ENCODE measurements at places on chromosomes 1 and 21.

GRCh38 chr1:64685217-64685616, 59.7 kb upstream of the RAVER2 start:
- no peak for DNase-seq

GRCh38 chr1:184956999-184957700, 17.2 kb downstream of the NIBAN1 start:
- no peak for DNase-seq

DNA sequence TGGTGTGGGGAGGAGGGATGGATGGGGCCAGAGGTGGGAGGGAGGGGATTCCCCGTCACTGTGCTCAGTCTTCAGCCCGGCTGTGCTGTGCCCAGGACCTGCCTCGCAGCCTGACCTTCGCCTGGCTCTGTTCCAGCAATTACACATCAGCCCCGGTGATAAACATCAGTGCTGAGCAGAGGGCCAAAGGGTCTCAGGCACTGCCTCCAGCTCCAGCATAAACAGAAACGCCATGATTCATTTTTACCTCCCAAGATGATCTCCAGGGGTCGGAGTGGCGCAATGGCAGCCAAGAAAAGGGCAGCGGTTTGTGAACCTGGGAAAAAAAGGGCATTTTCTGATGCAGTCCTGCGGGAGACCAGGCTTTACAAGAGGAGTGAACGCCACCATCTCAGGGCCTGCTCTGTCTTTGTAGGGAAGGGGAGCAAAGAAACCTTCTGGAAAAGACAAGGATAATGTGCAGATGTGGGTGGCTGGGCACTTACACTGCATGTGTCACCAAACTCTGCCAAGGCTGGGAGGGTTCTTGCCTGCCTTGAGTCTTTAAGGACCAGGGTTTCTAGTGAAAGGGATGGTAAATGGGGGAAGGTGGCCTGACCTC, 28.1 kb downstream of the SHISA4 start:
- DNase-seq, result peak; percentile 90

DNA sequence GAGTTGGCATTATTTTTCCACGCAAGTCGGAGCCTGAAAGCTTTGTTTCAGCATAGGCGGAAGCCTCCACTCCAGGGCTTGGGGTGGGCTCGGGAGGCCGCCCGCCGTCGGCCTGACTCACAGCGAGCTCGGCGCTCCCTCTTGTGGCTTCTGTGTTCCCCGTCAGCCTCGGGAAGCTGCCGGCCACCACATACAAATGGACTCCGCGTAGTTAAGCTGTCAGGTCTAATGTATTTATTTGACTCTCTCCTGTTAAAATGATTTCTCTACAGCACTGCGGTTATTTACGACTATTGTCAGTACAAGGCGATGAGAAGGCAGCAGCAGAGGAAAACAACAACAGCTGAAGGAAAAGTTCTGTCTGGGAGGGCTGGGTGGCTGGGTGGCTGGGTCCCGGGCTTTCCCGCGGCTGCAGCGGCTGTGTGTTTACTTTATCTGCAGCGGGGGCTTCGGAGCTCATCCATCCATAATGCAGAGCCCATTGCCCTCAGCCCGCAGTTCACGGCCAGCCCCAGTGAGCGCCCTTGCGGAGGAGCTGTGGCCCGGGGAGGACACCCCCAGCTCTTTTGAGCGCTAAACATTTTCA, 375.7 kb upstream of the CAMK1G start:
- peak; percentile 58 for DNase-seq

DNA sequence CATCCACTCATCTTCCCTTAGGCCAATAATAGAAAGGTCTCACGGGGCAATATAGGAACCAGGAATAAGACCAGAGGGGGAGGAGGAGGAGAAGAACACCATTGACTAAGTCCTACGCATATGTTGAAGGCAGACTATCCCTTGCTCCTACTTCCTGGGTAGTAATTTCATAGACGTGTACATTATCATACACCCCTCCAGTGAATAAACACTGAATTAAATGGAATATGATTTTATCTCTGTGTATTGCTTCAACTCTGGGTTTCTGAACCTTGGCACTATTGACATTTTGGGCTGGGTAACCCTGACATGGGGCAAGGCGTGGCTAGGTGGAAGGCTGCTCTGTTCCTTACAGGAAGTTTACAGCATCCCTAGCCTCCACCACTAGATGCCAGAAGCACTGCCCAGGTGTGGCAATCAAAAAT, 17.3 kb upstream of the FHAD1 start:
- no peak for DNase-seq

DNA sequence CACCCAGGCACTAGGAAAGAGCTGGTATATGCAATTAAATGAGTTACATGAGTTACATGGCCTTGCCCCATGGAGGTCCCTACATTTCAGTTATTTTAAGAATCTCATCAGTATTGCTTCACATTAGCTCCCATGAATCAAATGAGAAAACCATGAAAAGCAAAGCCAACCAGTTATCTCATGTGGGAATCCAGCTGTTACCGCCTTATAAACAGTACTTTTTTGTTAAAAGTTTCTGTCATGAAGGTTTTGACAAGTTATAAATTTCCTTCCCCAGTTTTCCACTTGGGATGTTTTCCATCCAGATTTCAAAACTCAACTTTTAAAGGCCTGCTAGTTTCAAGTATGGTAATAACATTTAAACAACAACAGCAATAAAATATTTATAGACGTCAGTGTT, 544.8 kb downstream of the NUF2 start:
- no peak for DNase-seq

DNA sequence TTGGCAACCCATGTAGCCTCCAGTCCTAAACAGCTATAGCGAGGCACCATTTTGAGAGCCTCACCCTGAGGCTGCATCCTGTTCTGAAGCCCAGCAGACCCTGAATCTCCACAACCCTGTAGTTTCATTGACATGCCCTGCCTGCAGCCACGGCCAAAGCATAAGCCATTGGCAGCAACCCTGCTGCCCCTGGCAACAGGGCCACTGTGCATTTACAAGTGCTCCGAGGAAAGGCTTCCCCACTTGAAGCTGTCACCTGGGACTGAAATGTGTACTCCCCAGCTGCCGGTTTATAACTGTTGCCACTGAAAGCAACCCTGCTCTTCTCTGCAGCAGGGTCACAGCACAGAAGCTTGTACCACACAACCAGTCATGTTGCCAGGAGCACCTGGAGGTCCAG, 124.2 kb upstream of the OLFM3 start:
- DNase-seq, result no peak

DNA sequence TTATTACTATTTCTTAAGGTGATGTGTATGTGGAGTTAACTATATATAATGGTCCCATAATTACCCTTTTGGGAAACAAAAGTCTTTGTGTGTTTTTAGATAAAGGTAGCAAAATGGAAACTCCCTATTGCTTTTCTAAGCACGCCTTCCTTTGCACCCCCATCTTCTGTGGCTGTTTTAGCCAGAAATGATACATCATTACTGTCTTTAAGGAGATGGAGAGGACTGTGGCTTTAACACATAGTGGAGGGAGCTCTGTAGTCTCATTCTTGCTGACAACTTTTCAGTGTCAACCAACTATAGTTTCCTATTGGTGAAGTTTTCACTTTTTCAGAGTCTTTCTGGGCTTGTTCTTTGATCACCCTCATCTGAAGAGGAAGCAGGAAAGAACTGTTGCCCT, 1.0 kb downstream of the APOBEC4 start:
- DNase-seq, result no peak

- DNase-seq, result peak; percentile 42
Observed at GRCh38 chr1:236142253-236143103, at the start of gene GPR137B. GPR137B (plus strand) TSS chr1:236142539; CDS start chr1:236142623, 84 bp downstream.

DNA sequence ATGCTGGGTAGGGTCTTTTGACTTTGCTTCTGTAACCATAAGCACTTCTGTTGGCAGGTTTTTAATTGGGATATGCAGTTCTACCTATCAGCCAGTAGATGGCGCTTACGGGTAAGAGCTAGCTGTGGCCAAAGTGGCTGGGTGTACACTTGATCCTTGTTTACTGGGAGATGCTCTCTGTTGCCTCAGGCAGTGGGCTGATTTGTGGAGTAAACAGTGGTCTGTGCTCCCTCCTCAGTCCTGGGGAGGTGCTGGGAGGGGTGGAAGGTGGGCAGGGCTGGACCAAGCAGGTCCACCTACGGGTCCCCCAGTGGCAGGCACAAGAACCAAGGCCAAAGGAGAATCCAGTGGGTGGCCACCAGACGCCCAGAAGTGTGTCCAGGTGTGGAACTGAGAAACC, 43.4 kb downstream of the RALGPS2 start:
- DNase-seq, result no peak

DNA sequence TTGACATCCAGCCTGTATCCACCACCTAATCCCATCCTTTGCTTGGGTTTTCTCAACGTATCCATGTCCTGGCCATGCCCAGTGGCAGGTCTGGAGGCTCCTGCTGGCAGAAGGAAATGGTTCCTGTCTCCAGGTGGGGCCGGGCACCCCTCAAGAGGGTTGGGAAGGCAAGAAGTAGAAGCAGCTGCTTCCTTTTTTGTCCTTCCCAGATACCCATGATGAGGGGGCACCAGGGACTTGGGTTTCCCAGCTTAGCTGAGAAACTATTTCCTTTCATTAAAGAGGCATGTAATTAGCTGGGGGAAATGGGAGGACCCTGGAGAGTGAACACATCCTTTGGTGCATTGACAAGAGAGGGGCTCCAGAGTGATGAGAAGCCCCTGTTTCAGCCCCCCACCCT, 21.1 kb upstream of the SLC45A3 start:
- no peak for DNase-seq

DNA sequence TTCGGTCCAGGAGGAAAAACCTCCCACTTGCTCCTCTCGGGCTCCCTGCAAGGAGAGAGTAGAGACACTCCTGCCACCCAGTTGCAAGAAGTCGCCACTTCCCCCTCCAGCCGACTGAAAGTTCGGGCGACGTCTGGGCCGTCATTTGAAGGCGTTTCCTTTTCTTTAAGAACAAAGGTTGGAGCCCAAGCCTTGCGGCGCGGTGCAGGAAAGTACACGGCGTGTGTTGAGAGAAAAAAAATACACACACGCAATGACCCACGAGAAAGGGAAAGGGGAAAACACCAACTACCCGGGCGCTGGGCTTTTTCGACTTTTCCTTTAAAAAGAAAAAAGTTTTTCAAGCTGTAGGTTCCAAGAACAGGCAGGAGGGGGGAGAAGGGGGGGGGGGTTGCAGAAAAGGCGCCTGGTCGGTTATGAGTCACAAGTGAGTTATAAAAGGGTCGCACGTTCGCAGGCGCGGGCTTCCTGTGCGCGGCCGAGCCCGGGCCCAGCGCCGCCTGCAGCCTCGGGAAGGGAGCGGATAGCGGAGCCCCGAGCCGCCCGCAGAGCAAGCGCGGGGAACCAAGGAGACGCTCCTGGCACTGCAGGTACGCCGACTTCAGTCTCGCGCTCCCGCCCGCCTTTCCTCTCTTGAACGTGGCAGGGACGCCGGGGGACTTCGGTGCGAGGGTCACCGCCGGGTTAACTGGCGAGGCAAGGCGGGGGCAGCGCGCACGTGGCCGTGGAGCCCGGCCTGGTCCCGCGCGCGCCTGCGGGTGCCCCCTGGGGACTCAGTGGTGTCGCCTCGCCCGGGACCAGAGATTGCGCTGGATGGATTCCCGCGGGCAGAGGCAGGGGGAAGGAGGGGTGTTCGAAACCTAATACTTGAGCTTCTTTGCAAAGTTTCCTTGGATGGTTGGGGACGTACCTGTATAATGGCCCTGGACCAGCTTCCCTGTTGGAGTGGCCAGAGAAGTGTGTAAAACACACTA, 45.3 kb downstream of the MRPL39 start:
- DNase-seq, result peak; percentile 36

DNA sequence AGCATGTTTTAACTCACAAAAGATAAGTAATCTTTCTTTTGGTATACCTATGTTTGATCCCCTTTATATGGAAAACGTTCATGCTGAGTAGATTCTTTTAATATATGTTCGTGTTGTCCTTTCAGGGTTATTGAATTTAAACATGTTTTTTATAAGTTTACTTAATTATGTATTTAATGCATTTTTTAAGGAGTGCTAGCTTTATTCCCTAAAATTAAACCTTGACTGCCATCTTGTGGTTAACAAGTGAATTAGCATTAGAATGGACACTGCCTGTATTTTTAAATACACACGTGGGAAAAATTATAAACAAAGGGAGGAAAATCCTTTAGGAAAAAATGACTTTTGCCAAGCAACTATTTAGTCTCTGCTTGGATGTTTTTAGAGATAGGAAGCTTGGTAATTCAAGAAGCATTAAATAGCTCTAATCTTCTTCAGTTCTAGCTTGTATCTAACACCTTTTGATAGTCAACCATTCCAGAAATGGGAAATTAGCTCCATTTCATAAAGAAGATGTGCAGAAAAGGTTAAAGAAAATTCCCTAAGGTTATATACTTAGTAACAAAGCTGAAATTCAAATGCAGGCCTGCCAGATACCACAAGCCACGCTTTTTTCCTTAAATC, 43.0 kb downstream of the UBE2U start:
- DNase-seq, result no peak

DNA sequence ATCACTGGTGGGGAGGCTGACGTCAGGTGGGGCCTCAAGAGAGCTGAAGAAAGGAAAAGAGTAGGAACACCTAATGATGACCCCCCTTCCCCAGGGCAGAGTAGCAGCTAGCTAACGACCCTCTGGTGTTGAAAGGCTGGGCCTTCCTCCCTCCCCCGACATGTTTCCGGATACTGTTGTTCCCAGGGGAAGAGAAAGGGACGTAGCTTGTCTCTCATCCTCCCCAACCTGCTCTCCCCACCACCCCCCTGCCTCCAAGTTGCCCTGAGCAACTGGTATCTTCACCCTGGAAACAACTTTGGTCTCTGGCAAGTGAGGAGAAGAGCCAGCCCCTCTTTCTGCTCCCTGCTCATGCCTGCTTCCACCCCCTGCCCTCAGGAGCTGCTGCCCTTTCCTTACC, 2.4 kb downstream of the SEMA6C start:
- peak; percentile 46 for DNase-seq

DNA sequence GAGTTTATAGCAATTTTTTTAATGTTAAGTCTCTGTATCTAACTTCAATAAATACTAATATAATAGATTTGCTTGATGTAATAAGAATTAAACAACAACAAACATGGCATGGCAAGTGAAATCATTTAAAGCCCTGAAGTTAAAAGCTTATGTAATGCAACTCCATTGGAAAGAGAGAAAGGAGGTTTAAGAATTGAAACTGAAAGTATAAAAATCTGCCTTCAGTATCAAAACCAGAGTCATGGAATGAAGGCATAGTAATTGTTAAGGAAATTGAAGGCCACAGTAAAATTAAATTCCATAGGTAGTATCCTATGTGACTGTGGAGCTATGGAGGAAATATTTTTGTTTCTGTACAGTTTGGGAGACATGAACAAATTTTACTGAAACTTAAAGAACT, 55.1 kb downstream of the PRDX6 start:
- DNase-seq, result no peak

- DNase-seq, result no peak
Observed at GRCh38 chr1:70754701-70755100, 292.9 kb downstream of the PTGER3 start.

DNA sequence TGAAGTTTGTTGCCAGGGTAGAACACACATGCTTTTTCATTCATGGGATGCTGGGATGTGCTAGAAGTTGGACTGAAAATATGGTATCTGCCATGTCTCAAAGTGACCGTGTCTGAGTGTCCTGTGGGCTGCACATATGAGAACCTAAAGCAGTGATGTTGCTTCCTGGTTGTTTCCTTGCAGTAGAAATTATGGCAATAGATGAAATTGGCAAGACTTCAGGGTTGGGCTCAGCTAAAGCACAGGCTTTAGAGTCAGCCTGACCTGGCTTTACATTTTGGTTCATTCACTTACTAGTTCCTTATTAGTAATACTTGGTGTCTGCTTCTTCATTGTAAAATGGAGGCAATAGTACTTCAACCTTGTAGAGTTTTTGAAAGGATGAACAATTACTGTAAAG, 2.2 kb downstream of the LAMC2 start:
- DNase-seq, result no peak

Data from adrenal gland (tissue), 19 donors.